ENCODE measurements at places on chromosomes 1 and 21. TPM values are rescaled to one million over a fixed set of nuclear protein-coding genes. Genes with fewer than 3 reads are reported as not detected.

INTS11 gene
- 102 TPM for polyA plus RNA-seq

APP gene
- 69.4 TPM for polyA plus RNA-seq

SPRR2D gene
- not detected for polyA plus RNA-seq

FCRLB gene
- 0.47 TPM for polyA plus RNA-seq

FAM78B gene
- 1.6 TPM for polyA plus RNA-seq

FALEC gene
- polyA plus RNA-seq: 2.6 TPM

AIRE gene
- not detected for polyA plus RNA-seq

S100A7A gene
- not detected for polyA plus RNA-seq

SOX13 gene
- 28.6 TPM for polyA plus RNA-seq

KCNJ15 gene
- polyA plus RNA-seq: not detected

USH2A gene
- 0.03 TPM for polyA plus RNA-seq

LIN28A gene
- 648 TPM for polyA plus RNA-seq

IFNLR1 gene
- 6.2 TPM for polyA plus RNA-seq

FCRL2 gene
- not detected for polyA plus RNA-seq

AADACL3 gene
- polyA plus RNA-seq: 0.30 TPM

CFAP141 gene
- not detected for polyA plus RNA-seq

TENT5C gene
- polyA plus RNA-seq: 0.23 TPM

SPRR2G gene
- polyA plus RNA-seq: not detected

PTPN14 gene
- polyA plus RNA-seq: 18.7 TPM
